Daoy (cell line): ENCODE measurements at places on chromosomes 1 and 21.

DNA sequence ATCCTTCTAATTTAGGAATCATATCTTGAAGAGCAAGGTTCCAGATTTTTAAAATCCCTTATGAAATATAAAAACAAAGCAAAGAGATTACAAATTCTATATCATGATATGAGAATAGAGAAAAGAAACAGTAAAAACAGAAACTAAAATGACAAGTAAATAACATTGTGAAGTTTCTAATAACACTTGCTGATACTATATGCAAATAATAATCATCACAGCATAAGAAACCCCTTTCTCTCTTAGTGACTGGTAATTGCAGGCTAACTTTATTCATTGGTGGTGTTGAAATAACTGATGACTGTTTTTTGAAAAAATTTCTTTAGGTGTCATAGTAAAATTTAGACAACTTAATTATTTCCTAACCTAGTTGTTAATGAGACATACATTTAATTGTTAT is 281.6 kb downstream of the PLA2G4A start:
- DNase-seq = no peak

- DNase-seq = no peak
Measured at GRCh38 chr1:170864876-170865538, 70.3 kb upstream of the MROH9 start.

- DNase-seq = no peak
Measured at GRCh38 chr1:10682449-10683309, 113.8 kb downstream of the CASZ1 start.

DNA sequence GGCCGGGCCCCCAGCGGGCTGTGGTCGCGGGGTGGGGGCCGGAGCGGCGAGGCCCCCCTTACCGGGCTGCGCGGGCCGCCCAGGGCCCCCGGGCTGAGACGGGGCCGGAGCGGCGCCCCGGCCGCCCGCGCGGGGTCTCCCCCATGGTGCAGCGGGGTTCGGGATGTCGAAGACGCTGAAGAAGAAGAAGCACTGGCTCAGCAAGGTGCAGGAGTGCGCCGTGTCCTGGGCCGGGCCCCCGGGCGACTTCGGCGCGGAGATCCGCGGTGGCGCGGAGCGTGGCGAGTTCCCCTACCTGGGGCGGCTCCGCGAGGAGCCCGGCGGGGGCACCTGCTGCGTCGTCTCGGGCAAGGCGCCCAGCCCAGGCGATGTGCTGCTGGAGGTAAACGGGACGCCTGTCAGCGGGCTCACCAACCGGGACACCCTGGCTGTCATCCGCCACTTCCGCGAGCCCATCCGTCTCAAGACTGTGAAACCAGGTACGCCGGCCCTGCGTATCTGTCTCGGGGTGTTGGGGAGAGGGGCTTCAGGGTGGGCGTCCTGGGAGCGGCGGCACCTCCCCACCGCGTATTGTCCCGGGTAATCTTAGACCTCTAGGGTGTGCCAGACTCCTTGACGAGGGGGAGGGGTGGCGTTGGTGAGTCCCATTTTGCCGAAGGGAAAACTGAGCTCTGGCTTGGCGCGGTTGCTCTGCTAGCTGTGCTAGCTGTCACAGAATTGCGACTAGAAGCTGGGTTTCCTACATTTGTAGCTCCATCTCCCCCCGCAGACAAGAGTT is 745 bp downstream of the MAGI3 start:
- DNase-seq = peak; percentile 72

DNA sequence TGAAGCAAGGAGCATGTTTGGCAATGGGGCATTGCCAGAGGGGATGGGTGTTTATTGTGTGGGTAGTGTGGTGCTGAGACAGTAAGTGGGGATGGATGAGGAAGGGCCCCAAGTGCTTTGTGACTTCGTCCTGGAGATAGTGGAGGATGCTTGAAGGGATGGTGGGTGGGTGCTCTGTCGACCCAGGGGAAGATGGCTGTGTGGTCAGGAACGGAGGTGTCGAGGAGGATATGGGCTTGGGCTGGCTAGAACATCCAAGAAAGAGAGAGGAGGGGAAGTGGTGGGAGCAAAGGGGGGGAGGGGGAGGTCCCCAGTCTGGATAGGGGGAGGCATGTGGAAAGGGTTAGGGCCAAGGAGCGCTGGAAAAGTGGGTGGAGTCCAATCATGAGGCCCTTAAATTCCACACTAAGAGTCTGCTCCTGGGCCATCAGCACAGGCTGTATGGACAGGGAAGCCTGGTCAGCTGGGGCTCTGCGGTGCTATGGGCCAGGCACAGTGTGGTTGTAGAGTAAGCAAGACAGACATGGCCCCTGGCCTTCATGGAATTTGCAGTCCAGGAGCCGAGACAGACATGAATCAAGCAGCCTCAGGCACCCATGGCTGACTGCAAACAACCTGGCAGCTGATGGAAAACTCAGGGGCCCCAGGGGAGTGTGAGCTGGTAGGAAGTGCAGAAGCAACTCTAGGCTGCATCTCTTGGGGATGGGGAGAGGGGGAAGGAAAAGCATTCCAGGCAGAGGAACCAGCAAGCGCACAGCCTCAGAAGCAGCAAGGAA is 36.3 kb downstream of the EDN2 start:
- DNase-seq = no peak

DNA sequence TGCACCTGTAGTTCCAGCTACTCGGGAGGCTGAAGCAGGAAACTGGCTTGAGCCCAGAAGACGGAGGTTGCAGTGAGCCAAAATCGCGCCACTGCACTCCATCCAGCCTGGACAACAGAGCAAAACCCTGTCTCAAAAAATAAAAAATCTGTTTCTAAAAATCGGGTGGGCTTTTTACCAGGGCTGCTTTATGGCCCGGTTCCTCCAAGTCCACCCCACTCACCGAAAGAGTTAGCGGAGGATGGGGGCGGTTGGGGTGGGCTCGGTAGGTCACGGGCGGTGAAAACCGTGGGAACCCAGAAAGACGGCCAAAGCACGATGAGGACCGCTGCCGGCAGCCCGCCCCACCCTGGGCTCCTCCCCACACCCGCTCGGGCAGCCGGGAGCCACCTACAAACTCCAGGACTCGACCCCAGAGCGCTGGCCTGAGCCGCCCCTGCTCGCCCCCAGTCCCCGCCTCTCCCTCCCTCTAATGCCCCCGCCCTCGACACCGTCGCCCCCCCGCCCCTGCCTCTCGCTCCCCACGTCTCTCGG is 846 bp upstream of the PER3 start:
- DNase-seq = peak; percentile 69

DNA sequence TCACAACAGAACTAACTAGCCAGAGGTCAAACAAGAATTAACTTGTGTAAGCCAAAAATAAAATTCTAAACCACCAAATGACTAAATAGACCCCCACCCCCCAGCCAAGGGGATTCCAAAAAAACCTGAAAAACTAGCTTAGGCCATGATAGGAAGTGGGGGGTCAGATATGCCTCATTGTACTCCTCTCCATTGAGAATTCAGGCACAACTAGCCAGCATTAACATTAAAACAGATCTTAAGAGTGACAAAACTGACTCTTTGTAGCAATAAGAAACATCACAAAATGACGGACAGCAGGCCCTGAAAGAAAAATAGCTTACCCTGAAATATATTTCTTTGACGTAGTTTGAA is 103.0 kb upstream of the ETV3 start:
- no peak for DNase-seq

DNA sequence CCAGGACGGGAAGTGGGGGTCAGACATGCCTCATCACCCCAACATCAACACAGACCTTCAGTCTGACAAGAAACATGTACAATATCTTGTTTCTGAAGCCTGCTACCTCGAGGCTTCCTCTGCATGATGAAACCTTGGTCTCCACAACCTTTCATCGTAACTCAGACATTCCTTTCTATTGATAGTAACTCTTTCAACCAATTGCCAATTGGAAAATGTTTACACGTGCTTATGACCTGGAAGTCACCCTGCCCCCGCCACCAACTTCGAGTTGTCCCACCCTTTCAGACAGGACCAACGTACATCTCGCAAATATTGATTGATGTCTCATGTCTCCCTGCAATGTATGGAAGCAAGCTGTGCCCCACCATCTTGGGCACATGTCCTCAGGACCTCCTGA is 159.5 kb downstream of the ETS2 start:
- no peak for DNase-seq

GRCh38 chr1:172600615-172601014 is 58.3 kb upstream of the FASLG start:
- no peak for DNase-seq
